Natural killer cell (primary cell): ENCODE measurements at places on chromosomes 2 and 18. TPM values are rescaled to one million over a fixed set of nuclear protein-coding genes. Genes with fewer than 3 reads are reported as not detected.

DNA sequence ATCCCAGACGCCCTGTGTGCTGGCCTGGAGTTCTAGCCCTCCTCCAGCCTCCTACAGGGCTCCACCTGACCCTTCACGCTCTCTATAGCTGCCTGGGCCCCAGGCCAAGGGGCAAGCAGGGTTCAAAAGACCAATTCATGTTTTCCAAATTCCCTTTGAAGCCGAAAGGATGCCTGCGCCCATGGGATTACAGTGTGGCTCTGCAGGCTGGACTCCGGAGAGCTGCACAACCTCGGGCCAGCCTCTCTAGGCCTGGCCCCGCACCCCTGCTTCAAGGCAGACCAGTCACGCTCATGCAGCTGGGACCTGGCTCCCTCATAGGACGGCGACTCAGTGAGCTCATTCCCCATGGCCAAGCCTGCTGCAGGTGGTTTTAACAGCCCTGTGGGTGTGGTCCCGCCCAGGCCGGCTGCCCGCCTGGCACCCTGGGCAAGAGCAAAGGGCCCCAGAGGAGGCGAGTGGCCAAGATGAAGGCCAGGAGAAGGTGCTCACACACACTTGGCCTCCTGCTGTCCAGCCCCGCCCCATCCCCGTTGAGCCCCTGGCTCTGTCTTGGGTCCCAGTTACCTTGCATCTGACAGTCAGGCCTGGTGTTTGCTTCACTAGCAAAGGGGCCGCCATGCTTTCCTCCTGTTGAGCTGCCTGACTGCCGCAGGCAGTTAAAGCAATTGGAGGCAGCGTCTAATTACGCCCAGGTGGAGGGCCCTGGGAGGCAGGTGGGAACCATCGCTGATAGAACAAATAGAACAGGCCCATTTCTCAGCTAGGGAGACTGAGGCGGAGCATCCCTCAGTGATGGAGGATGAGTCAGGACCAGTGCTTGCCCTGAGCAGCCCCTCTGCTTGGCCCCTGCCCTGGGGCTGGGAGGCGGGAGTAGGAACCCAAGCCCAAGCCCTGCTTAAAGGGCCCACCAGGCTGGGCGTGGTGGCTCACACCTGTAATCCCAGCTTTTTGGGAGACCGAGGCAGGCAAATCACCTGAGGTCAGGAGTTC, 56.9 kb downstream of the SMAD7 start:
- no peak for DNase-seq

DNA sequence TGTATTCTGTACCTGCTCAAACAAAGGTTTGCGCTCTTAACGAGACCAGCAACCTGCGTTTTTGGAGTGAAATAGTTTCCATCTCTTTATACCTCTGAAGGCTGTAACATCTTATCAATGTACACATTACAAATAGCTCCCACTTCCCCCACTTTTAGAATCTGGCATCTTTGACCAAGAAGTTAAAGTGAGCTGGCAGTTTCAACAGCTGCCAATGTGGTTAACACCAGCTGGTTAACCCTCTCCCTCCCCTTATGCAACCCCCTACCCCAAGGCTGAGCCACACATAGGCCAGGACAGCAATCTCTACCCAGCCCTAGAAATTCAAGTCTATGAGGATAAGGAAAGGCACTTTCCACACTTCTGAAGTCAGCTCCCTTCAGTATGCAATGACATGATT, 2.2 kb upstream of the SERTAD2 start:
- DNase-seq: no peak

- no peak for DNase-seq
These were observed 6.5 kb upstream of the COBLL1 start for GRCh38 chr2:164847981-164848741.

HRH4 gene
- total RNA-seq: 0.23 TPM

DNA sequence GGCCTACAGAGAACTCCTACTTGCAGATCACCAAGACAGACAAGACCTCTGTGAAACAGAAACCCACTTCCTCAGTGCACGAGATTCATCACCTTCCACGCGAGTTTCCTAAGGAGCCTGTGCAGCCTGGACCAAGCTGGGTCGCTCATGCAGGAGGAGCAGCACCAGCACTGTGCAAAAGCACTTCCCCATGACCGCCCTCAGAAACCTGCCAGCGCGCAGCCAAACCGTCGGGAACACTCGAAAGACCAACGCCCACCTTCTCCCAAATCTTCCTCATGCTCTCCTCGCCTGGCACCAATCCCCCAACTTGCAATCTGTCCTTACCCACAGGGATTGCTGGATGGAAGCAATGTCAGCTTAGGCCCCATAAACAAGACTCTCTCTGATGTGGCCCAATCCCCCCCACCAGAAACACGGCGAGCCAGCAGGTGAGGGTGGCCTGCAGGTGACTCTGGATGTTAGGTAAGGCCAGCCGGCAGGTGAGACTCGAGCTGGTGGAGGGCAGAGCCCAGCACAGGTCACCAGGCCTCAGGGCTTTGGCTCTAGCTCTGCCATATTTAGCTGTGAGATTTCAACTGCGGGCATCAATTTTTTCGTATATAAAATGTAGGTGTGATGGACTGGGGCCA, 69.4 kb downstream of the PXDN start:
- no peak for DNase-seq

DNA sequence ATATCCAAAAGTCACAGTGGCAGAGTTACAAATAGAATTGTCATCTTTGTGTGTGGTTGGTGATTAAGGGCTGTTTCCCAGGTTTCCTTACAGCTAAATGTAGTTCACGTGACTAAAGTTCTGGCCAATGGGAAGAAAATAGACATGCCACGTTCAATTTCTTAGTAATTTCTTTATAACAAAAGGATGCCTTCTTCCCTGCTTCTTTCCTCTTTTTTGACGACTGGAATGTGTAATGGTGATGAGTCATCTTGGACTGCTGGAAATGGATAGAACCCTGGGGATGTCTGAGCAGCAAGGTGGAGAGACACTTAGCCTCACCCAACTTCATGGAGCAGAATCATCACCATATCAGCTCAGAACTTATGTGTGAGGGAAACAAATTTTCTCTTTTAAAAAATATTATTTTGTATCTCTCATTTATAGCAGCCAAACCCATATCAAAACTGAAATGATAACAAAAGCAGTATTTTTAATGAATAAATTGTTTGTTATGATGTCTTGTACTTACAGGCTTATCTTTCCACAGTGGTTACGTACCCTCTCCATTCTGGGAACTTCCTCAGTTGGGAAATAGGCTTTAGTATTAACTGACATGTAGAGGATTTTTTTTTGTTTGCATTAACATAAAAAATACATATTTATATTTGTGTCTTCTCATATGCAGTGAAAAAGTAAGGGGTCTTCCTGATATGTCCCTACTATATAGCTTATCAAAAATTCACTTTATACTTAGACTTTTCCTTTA, 91.1 kb upstream of the CDH2 start:
- DNase-seq: no peak

DNA sequence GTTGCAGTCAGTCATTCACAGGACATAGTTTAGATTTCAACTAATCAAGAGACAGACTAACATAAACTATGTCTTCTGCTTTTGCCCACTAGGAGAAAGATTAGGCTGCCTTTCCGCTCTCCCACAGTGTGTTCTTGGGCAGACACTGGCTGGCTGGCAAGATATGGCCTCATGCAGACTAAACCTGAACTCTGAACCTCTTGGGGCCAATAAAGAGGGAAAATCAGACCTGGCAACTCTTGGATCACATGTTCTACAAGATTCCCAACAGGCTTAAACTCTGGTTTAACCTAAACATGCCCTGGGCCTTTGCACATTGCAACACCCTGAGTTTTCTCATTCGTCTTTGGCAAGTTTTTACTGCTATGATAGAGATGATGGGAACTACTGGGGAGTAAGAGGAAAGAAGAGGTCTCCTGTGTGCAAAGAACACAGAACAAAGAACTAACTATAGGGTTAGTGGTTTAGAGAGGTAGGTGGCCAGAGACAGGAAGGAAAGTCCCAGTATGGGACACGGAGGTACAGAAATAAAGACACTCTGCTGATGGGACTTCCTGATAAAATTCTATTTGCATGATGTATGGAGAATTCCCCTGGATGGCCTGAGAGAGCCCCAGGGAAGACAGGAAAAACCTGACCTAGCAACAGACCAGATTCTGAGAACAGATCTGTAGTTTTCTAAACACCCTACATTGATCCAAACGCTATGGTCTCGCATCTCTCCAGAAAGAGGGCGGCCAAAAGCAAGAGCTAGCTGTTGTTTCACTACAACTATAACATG, 2.0 kb upstream of the ATRAID start:
- DNase-seq: no peak

GRCh38 chr18:79962835-79963657, 1.4 kb upstream of the HSBP1L1 start:
- peak; percentile 77 for DNase-seq

- DNase-seq: no peak
These were observed 21.1 kb upstream of the KCNG2 start for GRCh38 chr18:79776674-79777073.

- no peak for DNase-seq
These were observed 290.5 kb downstream of the CLIP4 start for GRCh38 chr2:29405707-29406106.

- DNase-seq: no peak
These were observed 364.1 kb downstream of the SS18 start for GRCh38 chr18:25726298-25726697.

DNA sequence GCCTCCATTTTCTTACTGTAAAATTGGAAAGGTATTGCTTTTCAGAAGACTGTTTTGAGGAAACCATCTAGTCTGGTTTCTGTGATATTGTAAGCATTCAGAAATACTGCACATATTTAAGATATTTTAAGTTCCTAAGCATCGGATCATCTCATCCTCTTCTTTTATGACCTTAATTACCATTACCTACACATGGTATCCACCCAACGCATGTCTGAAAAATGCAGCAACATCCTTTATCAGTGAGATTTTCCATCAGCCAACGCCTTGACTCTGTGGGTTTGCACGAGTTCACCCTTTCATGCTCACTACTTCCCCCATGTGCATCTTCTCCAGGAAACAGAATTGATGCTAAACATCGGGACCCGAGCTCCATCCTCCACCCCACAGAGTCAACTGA, 84.3 kb downstream of the COL4A4 start:
- no peak for DNase-seq

DNA sequence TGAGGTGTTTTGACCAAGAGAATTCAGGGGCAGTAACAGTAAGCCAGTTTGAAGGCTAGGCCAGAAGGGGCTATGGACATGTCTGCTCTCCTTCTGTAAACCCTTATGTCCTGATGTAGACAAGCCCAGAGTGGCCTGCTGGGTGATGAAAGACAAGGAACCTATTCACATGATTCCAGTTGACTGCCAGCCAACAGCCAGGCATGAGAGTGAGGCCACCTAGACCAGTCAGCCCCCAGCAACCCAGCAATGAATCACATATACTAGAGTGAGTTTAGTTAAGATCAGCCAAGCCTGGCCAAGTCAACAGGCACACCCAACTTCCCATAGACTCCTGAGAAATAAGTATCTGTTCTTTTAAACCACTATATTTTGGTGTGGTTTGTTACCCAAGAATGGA, 1889.7 kb upstream of the CELF4 start:
- DNase-seq: no peak

SP110 gene
- total RNA-seq: 132 TPM

C1GALT1C1L gene
- total RNA-seq: not detected
